ENCODE measurements at places on chromosomes 13 and 19.
A peak's percentile ranks its signal among the peaks of the same experiment; 100 is the strongest.

DNA sequence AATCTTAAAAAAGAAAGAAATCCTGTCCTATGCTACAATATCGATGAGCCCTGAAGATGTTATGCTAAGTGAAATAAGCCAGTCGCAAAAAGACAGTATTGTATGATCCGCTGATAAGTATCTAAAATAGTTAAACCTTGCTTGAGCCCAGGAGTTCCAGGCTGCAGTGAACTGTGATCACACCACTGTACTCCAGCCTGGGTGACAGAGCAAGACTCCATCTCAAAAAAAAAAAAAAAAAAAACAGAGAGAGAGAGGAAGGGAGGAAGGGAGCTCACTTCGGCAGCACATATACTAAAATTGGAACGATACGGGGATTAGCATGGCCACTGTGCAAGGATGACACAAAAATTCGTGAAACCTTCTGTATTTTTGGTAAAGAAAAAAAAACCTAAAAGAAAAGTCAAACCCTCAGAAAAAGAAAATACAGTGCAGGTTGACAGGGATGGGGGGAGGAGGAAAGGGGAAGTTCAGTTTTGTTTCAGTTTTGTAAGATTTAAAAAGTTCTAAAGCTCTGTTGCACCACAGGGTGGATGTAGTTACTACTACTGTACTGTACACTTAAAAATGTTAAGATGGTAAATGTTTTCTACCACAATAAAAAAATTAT is 8.4 kb downstream of the CLASRP start:
- no peak for DNase-seq

DNA sequence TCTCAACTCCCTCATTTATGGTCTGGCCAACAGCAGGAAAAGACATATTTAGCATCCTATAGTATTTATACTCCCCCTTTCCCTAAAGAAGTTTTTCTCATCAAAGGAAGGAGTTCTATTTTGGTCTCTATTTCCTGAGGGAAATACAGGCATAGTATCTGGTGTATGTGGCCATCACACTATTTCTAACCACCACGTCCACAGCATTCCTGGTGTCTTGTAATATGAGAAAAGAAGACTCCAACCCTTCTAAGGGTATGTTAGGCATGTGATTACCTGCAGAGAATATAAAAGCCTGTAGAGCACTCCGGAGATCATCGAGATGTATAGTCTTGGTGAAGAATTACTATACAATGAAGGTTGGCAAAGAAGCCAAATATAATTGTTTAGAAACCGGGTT is 137.4 kb downstream of the VWA8 start:
- DNase-seq, result no peak

DNA sequence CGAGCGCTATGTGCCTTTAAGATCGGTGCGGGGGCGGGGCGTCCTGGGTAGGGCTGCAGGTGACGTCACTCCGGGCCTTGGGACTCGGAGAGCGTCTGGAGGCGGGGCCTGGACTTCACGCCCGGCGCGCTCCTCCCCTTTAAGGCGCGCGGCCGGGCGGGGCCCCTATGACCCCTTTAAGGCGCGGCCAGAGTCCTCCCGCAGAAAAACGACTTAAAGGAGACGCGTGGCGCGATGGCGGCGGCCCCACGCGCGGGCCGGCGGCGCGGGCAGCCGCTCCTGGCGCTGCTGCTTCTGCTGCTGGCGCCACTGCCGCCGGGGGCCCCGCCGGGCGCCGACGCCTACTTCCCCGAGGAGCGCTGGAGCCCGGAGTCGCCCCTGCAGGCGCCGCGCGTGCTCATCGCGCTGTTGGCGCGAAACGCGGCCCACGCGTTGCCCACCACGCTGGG is at the start of gene COLGALT1:
COLGALT1 (plus strand) TSS at position 170 of the 449 bp plus-strand sequence; CDS start at position 235, 65 bp downstream.
- DNase-seq, result peak; percentile 80

GRCh38 chr19:17616961-17617806 is 61.7 kb downstream of the COLGALT1 start:
- DNase-seq, result no peak

- DNase-seq, result no peak
These were observed 7.6 kb downstream of the SSC5D start for GRCh38 chr19:55495646-55496349.

DNA sequence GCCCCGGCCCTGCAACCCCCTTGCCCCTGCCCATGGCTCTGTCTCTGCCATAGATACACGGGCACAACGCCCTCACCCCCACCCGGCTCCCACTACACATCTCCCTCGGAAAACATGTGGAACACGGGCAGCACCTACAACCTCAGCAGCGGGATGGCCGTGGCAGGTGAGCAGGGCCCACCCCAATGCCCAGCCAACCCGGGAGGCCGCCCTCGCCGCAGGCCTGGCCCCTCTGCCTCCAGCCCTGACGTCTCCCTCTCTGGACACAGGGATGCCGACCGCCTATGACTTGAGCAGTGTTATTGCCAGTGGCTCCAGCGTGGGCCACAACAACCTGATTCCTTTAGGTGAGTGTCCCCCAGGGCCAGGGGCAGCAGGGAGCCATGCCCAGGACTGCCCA is 7.7 kb downstream of the YIPF2 start:
- DNase-seq, result no peak

DNA sequence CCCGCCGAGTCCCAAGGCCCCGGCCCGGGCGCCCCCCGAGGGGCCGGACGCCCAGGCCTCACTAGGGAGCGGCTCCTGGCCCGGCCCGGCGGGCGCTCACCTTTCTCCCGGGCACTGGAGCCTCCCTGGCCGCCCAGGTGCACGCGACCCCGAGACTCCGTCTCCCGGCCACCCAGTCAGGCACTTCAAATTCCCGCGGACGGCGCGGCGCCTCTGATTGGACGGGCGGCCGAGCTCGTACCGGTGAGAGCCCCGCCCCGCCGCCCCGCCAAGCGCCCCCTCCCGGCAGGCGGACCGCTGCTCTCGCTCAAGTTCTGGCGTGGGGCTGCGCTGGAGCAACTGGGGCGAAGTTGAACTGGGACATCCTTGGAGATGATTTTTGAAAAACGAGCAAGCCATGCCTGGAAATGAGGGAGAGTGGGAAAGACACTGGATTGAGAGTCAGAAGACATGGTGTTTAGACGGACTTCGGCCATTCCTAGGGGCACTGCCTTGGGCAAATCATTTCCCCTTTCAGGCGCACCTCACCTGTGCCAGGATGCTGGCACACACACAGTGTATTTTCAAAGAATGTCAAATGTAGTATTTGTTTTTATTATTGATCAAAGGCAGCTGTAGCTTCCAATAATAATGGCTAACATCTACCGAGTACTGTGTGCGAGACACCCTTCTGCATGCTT is 485.3 kb downstream of the UQCRFS1 start:
- no peak for DNase-seq

DNA sequence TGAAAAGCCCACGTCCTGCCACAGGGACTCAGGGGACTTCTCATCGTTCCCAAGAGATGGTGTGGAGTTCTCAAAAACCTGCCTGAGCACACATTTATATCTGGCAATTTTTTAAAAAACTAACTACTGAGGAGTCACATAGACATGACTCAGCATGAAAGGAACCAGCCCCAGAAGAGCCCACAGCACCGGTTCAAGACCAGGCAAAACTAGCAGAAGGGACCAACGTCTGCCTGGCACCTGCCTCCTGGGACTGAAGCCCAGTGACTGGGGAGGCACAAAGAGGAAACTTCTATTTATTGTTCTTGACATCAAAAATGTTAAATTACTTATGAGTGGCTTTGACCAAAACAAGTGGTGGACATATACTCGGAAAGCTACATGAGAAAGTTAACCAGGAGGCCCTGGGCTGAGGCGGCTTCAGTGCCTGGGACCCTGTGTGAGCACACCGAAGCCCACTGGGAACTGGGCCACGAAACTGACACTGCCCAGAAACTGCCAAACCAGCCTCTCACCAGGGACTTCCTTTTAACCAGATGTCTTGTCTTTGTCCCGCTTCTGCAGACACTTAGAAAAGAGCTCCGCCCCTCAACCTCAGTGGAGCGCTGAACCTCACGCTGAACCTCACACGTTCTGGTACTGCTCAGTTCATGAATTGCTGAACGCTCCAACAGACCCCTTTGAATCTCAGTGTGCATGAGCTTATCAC is 25.7 kb downstream of the C13orf46 start:
- DNase-seq, result no peak

GRCh38 chr19:6489278-6490061 is 7.9 kb upstream of the DENND1C start:
- no peak for DNase-seq

- no peak for DNase-seq
These were observed 9.2 kb downstream of the KANK3 start for GRCh38 chr19:8333767-8334457.

DNA sequence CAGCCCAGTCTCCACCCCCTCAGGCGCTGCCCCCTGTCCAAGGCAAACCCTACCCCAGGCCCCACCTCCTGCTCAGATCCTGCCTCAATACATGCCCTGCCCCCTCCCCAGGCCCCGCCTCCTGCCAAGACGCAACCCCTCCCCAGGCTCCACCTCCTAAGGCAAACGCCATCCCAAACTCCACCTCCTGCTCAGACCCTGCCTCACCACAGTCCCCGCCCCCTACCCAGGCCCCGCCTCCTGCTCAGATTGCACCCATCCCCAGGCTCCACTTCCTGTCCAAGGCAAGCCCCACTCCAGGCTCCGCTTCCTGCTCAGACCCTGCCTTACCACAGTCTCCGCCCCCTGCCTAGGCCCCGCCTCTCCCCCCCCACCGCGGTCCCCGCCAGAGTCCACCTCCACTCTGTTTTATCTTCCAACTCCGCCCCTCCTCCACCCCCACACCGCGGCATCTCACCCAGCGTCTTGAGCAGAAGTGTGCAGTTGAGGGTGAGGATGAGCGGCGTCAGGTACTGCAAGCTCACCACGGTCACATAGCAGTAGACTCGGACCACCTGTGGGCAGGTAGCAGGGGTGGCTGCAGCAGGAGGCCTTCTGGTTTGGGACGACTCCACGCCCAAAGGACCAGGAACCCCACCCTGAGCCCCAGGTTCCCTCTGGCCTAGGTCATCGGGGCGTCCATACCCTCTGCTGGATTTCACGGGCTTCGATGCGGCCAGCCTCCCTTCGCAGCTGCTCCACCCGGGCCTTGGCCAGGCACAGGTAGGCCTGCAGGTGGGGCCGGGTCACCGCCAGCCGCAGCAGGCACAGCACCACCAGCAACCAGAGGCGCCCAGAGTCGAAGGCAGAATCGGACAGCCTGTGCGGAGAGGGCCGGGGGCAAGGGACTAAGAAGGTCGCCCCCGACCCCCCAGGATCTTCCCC is 17.7 kb downstream of the TMEM161A start:
- peak; percentile 64 for DNase-seq

- no peak for DNase-seq
These were observed 90.1 kb downstream of the FOXO1 start for GRCh38 chr13:40576369-40576768.

Measured in fibroblast of skin of left quadriceps (primary cell).